ENCODE measurements at places on chromosomes 1 and 21.

DNA sequence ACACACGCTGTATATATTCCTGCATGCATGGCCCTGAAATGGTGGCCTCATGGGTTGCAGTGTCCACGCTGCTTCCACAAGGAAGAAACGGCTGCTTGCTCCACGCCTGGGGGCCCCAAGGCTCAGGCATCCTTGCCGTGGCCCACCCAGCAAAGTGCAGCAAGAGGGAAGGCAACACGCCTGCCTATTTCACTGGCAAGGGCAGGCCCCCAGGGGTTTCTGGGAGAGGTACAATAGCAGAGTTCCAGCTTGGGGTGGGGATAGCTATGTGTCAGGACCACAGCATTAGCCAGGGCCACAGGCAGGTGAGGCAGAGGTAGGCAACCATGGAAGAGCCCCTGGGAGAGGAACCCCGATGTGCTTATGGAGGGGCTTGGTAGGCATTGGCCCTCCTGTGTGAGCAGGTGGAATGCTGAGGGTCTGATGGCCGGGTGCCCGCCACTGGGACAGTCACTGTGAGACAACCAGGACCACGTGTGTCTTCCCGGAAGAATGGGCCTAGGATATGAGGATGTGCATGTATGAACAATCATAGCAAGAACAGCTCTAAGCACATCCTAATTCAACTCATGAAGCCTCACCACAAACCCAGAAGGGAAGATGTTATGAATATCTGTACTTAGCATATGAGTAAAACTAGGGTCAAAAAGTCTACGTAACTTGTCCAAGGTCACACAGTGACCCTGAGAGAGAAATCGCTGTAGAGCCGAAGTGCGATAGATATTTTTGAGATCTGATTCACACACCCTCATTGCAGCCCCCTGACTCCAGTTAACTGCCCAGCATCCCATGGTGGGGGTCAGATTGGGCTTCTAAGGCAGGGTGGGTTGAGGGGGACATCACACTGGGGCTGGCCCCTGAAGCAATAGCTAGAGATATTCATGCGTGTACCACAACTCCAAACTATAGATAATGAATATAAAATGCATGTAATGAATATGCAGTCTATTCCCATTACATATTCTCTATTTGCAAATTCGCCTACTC is 11.8 kb downstream of the TFF2 start:
- DNase-seq: no peak

DNA sequence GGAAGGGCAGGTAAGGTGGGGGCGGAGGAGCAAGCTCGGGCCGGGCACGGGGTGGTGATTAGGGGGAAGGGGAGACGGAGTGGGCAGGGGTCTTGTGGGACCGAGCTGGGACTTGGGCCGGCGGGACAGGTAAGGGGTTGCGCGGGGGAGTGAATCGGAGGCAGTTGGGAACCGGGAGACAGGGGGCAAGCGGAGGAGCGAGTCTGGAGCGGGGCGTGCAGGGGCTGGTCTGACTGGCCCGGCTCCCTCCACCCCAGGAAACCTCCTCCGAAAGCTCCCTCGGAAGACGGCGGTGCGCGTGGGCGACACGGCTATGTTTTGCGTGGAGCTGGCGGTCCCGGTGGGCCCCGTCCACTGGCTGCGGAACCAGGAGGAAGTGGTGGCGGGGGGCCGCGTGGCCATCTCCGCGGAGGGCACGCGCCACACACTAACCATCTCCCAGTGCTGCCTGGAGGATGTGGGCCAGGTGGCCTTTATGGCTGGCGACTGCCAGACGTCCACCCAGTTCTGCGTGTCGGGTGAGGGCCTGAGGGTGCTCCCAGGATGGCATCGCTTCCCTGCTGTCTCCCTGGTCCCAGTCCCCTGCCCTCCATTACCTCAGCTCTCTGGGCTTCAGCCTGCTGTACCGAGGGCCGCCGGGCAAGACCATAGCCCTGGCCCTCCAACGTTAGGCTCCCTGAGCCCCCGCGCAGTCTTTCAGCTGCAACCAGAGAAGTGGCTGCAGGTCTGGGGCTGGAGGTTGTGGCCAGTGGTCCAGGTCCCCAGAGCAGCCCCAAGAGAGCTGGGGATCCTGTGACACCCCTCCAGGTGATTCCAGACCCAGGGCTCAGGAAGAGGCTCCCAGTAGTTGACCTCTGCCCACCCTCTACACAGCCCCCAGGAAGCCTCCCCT is 6.3 kb downstream of the OBSCN start:
- DNase-seq: no peak

DNA sequence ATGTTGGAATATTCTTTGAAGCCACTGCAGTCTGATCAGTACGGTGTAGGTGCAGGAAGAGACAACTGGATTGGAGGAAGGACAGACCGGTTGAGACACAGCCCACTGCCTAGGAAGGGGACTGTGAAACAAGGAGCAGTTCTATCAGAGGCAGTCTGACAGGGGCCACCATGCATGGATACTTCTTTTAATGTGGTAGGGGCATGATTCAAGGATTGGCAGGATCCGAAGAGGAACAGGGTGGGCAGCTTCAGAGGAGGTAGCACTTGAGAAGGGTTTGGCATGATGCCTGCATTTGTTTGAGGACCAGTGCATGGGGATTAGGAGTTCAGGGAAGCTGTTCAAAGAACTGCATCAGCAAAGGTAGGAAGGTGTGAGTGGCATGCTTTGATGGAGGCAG is 167.9 kb downstream of the DYRK1A start:
- DNase-seq: no peak

DNA sequence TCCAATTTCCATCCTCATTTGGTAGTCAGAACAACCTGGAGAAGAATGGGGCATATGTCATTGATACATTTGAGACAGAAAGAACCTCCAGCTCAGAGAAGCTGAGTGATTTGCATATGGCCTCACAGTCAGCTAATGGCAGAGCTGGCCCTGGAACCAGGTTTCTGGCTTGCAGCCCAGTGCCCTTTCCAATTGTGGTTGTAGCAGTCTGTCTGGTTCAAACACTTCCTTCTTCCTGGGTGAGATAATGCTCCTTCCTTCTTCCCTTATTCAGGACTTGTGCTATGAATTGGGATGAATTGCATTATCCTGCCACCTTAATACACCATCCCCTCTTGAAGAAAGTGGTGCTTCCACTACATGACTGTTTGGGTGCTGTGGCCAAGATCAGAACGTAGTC is 24.2 kb downstream of the SLC5A9 start:
- peak; percentile 43 for DNase-seq

DNA sequence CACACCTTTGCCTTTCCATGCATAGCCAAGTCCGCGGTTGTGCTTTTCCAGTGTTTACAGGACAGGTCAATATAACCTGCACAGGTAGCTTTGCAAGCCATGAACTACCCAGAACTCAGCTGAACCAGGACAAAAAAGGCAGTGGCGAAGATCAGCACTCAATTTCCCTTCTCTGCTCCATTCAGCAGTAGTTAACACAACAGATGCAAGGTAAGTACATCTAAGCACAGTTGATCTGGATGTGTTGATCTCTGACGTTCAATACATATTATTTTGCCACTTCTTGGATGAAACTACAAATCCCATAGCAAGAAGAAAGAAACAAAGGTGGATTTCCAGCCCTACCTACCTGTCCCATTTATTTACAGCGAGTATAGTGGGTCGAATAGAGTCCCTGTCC is 146.6 kb upstream of the KRTAP19-8 start:
- DNase-seq: no peak

DNA sequence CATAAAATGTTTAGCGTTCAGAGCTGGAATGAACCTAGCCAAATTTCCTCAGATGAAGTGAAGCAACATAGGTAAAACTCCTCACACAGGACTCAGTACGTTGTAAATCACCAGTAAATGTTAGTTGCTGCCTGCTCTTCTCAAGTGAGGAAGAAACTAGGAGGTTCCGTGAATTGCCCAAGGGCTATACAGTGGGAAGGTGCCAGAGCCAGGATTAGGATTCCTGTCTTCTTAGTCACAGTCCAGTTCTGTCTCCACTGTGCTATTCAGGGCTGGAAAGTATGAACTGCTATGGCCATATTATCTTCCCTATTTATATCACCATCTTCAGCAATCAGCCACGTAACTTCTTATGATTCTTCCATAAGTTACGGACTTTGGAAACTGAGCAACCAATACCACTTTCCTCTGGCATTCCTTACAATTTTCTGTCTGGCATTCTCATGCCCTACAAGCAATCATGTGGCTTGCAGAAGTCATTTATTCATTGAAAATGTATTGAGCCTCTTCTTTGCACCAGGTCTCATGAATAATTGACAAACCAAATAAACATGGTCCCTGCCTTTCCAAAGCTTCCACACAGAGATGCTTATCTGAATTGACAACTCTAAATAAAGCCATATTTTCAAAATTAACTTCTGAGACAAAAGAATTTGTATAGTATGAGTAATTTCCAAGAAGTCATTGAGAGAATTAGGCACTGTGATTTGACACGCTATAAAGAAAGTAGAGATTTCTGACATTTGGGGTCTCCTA is 271.6 kb upstream of the SGIP1 start:
- no peak for DNase-seq

DNA sequence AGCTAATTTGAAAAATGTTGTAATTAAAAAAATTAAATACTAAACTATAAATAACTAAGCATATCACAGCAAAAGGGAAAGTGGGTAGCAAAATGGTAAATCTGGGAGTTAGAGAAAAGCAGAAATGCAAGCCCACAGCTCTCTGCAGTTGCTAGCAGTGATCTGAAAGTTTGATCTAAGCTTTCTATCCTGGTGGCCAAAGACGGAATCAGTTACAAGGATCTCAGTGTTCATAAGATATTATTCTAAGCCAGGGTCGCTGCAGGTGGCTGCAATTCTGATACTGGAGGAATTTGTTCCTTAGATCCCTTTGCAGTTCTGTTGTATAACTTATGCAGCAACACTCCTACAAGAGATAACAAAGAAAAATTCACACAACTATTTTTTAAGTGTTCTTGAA is 363.7 kb downstream of the SETD4 start:
- DNase-seq: peak; percentile 7

DNA sequence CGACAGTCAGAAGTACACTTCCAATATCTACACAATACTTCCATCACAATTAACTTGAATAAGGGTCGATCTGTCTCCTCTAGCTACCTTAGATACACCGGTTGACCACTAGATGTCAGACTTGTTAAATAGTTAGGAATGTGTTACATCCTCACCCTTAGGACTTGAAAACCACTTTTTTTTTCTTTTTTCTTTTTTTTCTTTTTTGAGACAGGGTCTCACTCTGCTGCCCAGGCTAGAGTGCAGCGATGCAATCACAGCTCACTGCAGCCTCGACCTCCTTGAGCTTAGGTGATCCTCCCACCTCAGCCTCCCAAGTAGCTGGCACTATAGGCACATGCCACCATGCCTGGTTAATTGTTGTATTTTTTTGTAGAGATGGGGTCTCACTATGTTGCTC is 120.4 kb upstream of the GREM2 start:
- DNase-seq: no peak
